ENCODE measurements at places on chromosomes 2 and 18.

GRCh38 chr2:25330273-25330672 lies 11.5 kb downstream of the DNMT3A start:
- no peak for DNase-seq

GRCh38 chr18:25097057-25097456 lies 254.9 kb downstream of the ZNF521 start:
- DNase-seq = no peak

DNA sequence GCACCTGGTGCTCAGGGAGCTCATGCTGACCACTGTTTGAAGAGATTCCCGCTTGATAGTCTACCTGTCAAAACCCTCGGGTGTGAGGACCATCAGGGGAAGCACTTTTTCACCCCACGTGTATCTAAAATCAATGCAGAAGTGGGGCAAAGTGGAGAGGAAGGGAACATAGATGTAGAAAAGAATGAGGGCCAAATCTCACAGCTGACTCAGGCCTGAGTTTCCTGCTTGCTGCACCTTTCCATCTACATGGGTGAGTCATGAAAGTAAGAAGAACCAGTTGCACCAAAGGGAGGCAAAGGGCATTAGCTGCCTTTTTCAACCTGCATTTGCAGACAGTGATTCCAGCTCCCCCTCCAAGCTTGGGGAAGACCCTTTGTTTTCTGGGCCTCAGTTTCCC lies 100.2 kb upstream of the MYCN start:
- no peak for DNase-seq

- no peak for DNase-seq
Measured at GRCh38 chr18:74255131-74255616, 36.6 kb downstream of the CYB5A start.

GRCh38 chr2:23549821-23550530 lies 165.0 kb downstream of the KLHL29 start:
- DNase-seq = no peak
